ENCODE measurements at places on chromosomes 3 and 15.

GRCh38 chr3:57917601-57918000 is 90.6 kb upstream of the FLNB start:
- no peak for DNase-seq

- peak; percentile 46 for DNase-seq
These were observed 93.0 kb downstream of the SNRK start for GRCh38 chr3:43379343-43379742.

- peak; percentile 41 for DNase-seq
These were observed 41.2 kb downstream of the CCDC12 start for GRCh38 chr3:46935168-46935858.

DNA sequence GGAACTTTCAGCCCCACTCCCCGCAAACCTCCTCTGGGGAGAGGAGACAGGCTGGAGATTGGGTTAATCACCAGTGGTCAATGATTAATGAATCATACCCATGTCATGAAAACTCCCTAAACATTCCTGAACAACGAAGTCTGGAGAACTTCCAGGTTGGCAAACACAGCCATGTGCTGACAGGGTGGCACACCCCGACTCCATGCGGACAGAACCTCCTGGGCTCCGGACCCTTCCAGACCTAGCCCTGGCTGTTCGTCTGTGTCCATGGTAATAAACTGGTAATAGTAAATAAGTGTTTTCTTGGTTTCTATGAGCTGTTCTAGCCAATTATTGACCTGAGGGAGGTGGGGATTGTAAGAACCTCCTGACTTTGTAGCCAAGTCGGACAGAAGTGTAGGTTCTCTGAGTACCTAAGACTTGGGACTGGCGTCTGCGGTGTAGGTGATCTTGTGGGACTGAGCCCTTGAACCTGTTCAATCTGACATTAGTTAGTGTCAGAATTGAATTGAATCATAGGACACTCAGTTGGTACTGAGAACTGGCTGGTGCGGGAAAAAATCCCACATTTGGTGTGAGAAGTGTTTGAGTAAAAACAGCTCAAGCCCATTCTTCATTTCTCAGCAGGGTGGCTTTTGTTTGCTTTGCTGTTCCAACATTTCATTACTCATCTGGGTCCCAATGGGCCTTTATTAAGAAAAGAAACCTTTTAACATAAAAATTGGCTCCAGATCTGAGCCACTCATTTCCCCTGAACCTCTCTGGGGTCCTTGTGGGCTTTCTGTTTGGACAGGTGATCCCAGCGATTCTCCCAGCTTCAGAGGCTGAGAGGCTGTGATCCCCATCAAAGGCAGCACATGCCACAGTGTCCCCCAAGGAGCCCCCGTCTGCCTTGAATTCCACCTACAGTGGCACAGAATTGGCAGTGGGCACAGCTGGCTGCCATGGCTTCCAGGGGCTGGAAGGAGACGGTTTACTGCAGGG is 151.0 kb downstream of the TJP1 start:
- DNase-seq = no peak

DNA sequence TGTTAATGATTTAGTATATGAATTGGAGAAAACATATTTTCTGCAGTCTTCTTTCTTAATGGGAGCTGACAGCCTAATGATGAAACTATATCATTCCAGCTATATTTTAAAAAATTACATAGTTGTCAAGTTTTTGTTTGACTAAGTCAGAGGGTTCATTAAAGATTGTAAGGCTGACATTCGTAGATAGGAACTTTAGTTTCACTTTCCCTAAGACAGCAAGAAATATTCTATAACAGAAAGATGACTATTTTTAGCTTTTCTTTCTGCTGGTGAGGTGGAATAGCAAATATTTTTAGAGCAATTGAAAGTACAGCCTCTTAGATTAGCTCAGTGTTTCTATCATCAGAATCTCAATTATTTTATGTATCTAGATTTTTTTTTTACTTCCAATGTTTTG is 60.2 kb downstream of the PIAS1 start:
- DNase-seq = no peak

DNA sequence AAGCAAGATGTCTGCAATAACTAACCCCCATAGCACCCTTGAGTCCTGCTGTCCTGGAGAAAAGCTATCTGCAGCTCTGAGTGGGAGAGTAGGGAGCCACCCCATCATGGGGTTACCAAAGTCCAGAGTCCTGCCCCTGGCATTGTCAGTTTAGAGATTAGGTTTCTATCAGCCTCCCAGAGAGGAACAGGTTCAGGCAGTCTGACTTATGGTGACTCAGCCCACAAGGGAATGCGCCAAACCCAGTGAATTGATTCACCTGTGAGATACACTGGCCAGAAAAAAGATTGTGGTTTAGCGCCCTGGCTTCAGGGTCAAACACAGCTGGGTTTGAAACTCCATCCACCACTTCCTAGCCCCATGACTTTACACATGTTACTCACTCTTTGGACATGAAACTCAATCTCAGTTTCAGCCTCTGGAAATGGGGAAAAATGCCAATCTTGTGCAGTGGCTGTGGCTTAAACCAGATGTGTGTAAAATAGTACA is 263.6 kb upstream of the HES1 start:
- DNase-seq = no peak

GRCh38 chr3:155852341-155852740 is 1.9 kb downstream of the SLC33A1 start:
- DNase-seq = no peak

DNA sequence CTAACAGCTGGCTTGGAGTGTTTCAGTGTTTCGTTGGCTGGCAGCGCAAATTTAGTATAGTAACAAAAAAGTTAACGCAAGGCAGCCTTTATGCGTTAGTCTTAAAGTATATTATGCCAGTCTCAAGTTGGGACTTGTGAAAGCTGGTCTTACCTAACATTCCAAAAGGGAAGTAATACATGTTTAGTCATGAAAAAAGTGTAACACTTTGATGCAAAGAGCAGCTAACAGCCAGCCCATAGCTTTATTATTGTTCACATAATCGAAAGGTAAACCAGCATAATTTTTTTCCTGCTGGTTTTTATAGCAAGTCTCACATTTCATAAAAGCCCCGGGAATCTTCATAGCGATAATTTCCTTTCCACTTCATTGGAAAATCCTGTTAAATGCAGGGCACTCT is 2.4 kb upstream of the GPR87 start:
- DNase-seq = no peak

DNA sequence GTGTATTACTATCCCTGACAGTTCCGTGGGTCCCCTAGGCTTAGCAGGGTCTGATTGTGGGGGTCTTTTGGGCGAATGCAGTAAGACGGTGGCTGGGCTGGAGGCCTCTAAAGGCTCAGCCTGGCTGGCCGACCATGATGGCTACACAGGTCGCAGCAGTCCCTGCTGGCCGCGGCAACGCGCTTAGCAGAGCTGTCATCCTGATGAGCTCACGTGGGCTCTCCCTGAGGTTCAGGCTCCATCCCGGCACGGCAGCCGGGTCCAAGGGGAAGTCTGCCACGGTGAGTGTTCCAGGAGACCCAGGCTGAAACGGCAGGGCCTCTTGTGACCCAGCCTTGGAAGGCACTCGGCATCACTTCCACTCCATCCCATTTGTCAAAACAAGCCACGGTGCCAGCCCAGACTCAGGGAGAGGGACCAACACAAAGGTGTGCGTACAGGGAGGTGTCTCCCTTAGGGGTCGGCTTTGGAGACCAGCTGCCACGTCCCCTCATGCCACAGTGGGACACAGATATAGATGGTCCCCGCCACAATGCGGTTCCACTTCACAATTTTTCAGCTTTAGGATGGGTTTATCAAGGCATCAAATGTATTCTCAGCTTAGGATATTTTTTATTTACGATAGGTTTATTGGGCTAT is 101.8 kb downstream of the XXYLT1 start:
- DNase-seq = no peak

- no peak for DNase-seq
These were observed 54.0 kb downstream of the ARMC8 start for GRCh38 chr3:138241061-138241460.

DNA sequence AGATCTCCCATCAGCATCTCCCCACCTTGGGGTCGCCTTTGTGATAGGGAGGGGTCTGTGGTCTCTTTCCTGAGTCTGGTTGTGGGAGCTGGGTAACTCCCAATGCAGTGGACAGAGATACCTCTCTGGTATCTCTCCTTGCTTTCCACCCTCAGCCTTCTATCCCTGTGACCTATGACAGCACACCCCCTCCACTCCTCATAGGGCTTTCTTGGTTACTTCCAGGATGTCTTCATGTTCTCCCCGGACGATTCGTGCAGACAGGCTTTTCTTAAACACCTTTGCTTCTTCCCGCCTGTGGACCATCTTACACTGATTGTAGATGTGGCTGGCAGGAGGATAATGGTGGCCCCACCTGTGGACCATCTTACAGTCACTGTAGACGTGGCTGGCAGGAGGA is 14.2 kb upstream of the NRROS start:
- DNase-seq = no peak

DNA sequence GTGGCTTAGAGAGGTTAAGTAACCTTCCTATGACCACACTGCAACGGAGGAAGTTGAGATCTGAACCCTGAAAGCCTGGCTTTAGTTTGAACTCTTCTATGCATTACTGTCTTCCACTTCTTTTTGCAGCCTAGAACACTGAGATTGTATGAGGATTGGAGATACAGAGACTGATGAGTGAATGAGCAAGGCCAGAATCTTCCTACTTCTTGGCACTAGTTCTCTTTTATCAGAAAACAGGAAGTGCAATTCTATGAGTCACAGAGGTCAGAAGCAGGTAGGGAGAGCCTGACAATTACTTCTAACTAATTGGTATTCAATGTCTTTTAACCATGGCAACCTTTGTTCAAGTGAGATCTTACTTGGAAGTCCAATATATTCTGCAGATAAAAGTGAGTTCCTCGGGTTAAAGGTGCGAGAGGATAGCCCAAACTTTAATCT is 219.0 kb downstream of the SHQ1 start:
- DNase-seq = no peak

DNA sequence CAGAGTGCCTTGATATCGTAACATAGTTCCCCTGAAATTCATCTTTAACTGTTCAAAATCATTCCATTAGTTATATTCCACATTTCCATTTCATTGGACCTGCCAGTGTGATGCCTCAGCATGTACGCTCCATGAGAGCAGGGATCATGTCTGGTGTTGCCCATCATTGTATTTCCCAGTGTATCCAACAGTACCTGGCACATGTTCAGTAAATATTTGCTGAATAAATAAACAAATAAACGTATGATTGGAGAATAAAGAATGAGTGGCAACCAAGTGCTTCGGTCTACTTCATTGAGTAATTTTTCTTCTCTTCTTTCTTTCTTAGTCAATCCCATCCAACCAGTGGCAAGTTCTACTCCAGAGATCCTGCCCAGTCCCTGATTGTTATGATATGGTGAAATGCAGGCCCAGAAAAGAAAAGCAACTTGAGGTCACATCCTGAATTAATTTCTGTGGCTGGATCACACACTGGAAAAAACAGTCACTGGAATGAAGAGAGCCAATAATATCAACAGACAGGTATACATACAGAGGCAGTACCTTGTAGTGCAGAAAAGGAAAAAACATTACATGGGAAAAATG is 101.2 kb downstream of the PLCH1 start:
- DNase-seq = no peak

DNA sequence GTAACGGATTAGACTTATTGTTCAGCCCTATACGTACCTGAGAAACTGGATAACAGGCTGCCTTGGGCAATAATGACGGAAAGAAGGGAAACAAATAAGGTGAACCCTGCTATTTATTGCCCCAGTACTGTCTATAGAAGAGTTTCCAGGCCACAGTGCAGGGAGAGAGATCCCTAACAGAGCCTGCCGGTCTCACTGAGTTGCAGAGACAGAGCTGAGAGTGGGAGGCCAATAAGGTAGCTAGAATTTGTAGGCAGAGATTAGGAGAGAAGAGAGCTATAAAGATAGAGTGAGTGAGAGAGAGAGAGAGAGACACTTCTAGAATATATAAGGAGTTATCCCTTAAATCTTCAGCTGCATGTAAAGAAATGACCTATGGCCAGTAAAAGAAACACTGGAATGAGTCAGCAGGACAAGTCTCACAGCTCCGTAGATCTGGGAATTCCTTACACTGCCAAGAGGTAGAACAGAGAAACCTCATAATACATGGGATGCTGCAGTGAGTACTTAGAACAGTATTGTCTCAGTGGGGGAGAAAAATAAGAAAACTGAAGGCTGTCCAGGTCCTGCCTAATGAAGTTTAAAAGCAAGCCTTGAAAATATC is 51.8 kb downstream of the ST3GAL6 start:
- no peak for DNase-seq

GRCh38 chr3:117255736-117256135 is 546.2 kb downstream of the TUSC7 start:
- no peak for DNase-seq

- no peak for DNase-seq
These were observed 630.1 kb upstream of the KCNMB2 start for GRCh38 chr3:177906126-177906511.

- no peak for DNase-seq
These were observed 36.2 kb downstream of the MASP1 start for GRCh38 chr3:187255314-187255713.

DNA sequence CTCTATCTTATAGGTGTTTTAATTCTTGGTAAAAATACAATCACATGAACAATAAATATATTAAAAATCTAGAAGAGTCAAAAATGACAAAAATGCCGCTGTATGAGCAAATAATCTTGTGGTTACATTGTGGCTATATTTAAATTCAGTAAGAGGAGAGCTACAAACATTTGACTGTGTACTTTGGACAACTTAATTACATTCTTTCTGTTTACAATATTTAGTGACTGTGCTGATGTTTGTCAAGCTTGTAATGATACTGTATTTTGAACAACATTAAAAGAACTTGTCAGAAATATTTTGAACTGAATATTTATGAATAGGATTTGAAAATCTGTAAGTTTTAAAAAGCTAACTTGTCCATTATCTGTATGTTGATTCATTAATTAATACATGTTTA is 598.3 kb downstream of the SI start:
- DNase-seq = no peak

DNA sequence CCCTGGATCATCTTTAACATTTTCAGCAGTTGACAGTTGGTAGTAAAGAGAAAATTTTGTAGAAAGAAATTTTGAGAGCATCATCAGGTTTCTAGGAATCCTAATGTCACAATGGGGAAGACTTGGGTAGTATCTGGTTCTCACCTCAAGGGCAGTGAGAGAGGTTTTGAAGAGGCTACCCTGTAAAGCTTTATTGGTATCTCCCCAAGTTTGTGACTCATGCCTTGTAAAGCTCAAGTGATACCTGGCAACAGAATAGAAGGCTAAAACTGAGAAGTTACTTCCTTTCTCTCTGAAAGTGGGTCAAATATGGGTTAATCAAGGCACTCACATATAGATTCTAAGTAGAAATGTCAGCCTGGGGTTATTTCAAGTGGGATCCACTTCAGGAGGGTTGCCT is 196.4 kb downstream of the SUCNR1 start:
- DNase-seq = no peak

- no peak for DNase-seq
These were observed 95.0 kb upstream of the GALNT15 start for GRCh38 chr3:16079519-16079918.

DNA sequence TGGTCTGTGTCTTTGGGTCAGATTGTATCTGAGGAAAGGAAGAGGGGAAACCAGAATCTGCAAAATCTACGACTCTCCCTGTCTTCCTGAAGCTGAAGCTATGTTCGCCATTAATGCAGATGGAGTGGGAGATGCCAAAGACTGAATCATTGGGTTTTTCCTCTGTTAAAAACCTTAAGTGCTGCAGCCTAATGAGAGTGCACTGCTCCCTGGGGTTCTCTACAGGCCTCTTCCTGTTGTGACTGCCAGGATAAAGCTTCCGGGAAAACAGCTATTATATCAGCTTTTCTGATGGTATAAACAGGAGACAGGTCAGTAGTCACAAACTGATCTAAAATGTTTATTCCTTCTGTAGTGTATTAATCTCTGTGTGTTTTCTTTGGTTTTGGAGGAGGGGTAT is 24.0 kb downstream of the RMDN3 start:
- peak; percentile 24 for DNase-seq
